Kidney epithelial cell (primary cell): ENCODE measurements at places on chromosomes 13 and 19. TPM values are rescaled to one million over a fixed set of nuclear protein-coding genes. Genes with fewer than 3 reads are reported as not detected.

The KCNN4 gene
- 8.8 and 10.8 TPM in 2 replicates for total RNA-seq

The NFIX gene
- total RNA-seq: 6.7 and 9.7 TPM in 2 replicates

The TEX101 gene
- total RNA-seq: not detected in 2 replicates

The DAZAP1 gene
- total RNA-seq: 74.5 and 77.0 TPM in 2 replicates

The ZSCAN5A gene
- total RNA-seq: 6.2 and 7.7 TPM in 2 replicates

The SLC6A16 gene
- total RNA-seq: 0.17 and 0.75 TPM in 2 replicates

The ZNF681 gene
- 1.8 and 2.5 TPM in 2 replicates for total RNA-seq

The ECSIT gene
- 37.4 and 40.0 TPM in 2 replicates for total RNA-seq

The ZNF284 gene
- 1.1 and 1.5 TPM in 2 replicates for total RNA-seq

The EFNA2 gene
- 3.1 and 5.3 TPM in 2 replicates for total RNA-seq

The ANGPTL8 gene
- not detected in 2 replicates for total RNA-seq

The TIMM13 gene
- 70.1 and 73.9 TPM in 2 replicates for total RNA-seq

The ZNF723 gene
- not detected in 2 replicates for total RNA-seq

DNA sequence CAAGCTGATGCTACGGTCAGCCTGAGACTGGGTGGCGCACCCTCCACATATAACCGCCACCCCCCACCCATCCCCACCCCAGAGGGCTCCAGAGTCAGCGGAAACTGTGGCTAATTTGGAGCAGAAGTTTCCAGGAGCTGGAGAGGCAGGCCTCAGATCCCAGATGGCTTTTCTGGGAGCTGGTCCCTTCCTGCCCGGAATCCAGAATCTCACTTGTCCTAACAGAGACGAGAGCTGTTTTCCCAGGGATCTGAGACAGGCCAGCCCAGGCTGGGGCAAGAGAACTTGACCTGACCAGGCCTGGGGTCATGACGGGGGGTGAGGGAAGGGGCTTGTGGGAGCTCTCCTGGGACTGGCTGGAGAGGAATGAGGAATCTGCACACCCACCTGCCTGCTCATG lies 6.5 kb downstream of the EPHX3 start:
- no peak for DNase-seq

DNA sequence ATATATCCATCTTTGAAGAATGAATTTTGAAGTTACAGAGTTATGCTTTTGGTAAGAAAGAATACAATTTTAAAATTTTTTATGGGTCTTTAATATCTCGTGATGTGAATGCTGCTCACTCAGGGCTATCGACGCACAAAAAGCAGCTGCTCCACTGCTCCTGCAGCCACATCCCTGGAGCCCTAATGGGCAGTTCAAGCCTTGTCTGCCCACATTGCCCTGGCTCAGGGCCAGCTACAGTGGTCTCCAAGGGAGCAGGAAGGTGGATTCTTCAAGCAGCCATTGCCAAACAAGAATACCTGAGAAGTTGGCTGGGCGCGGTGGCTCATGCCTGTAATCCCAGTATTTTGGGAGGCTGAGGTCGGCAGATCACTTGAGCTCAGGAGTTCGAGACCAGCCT lies 85.8 kb downstream of the IPO5 start:
- no peak for DNase-seq

GRCh38 chr13:72368031-72368430 lies 359.4 kb downstream of the MZT1 start:
- DNase-seq: no peak

GRCh38 chr13:77492982-77493381 lies 42.5 kb upstream of the SCEL start:
- DNase-seq: no peak

GRCh38 chr13:95914991-95915501 lies 138.2 kb downstream of the UGGT2 start:
- DNase-seq: no peak

- no peak for DNase-seq
Measured at GRCh38 chr13:22082030-22082429, 411.2 kb downstream of the FGF9 start.

GRCh38 chr13:23905766-23906165 lies 8.5 kb upstream of the C1QTNF9B start:
- no peak for DNase-seq

- DNase-seq: no peak
Measured at GRCh38 chr13:24709186-24709913, 29.1 kb downstream of the ATP12A start.

DNA sequence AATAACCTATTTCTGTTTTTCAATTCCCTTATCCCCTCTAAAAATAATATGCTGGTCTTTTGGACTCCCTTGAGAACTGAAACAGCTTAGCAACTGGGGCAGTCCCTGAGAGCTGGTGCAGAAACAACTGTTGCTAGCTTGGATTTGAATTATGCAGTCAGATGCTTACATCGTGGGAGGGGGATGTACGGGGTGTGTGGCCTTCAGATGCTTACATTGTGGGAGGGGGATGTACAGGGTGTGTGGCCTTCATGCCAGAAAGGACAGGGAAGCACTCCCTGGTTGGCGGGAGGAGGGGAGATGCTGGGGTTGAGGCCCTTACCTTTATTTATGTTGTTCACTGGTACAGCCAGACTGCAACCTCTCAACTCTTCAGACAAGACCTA lies 25.6 kb downstream of the LRCH1 start:
- DNase-seq: no peak

DNA sequence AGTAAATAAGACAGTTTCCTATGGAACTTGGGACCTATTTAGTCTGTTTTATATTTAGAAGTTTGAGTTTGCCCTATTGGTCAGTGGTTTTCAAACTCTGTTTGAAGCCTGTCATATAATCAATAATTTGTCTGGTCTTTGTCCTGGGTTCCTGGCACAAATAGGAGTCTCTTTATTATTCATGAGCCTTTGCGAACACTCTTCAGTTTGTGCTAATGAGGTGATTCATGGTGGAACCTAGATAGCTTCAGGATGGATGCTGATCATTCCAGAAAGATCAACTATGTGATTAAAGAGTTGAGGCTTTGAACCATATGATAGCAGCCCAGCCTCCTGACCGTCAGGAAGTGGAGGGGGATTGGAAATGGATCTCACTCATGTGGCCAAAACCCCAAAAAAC lies 10.0 kb upstream of the VWA8 start:
- no peak for DNase-seq

DNA sequence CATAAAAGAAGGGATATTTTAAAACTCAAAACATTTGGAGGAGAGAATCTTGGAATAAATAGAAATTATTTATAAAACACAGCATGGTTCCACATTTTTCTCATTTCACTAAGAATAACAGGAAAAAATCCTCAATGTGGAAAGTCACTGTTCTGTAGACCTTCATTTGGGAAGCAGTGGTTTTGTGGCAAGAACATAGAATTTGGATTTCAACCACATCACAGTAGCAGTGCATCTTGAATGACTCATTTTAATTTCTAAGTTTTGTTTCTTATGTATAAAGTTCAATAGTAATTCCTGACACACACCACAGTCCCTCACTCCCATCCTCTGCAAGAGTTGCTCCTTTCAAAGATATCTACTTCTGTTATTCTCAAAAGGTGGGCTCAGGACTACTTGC lies 264.0 kb downstream of the ENOX1 start:
- no peak for DNase-seq

DNA sequence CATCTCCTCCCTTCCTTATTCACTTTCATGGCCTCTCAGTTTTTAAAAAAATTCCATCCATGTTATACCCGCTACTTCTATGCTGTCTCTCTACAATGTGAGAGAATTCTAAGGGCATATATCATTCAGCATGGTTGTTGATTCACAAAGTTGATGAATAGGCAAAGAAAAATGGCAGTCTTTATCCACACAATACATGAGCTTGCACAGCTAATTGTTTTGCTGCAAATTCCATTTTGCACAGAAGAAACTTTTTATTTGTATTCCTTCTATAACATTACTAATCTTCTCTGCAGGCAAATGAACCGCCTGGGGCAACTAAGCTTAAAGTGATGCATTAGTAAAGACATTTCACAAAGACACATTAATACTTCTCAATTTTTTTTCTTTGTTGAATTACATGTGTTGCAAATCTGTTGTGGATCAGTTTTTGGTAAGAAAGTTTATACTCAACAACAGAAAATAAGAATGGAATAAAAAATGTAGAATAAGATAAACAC lies 196.9 kb downstream of the LIG4 start:
- DNase-seq: no peak

GRCh38 chr13:112917056-112917664 lies 51.9 kb upstream of the MCF2L start:
- no peak for DNase-seq

DNA sequence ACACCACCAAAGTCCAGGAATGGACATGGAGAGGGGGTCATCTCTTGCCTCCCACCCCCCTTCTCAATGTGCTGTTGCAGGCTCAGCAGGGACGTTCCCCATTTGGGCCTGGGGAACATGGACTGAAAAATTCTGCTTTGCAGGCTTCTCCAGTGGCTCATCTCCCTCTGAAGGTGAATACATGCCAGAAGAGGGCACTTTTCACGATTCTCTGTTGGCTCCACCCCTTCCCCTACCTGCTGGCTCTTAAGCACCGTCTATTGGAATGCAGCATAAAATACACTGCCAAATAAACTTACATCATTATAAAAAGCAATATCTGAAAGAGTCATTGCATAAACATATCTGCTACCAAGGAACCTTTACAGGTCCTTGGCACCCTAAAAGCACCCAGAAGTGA lies 35.7 kb downstream of the NHLRC3 start:
- no peak for DNase-seq

DNA sequence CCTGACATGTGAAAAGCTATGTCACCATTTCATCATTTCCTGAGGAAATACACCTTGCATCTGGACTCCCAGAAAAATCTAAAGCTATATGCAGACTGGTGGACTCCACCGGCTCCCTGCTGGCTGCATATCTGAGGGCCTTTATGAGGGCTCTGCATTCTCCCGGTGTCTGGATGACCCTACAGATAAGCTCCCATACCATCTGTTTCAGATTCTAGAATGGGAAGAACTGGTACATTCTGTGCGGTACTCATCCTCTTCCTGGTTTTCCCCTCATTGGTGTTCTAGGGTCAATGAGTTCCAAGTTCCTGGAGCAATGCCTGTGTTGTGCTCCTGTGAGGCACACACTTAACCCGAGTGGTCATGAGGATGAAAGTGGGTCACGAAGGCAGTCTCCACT lies 60.4 kb downstream of the COL4A1 start:
- DNase-seq: no peak

GRCh38 chr13:94537740-94538630 lies 58.0 kb downstream of the TGDS start:
- DNase-seq: no peak

GRCh38 chr13:49265822-49266221 lies 18.1 kb downstream of the CDADC1 start:
- DNase-seq: no peak

GRCh38 chr19:54470991-54471782 lies 1.9 kb downstream of the CDC42EP5 start:
- DNase-seq: no peak

DNA sequence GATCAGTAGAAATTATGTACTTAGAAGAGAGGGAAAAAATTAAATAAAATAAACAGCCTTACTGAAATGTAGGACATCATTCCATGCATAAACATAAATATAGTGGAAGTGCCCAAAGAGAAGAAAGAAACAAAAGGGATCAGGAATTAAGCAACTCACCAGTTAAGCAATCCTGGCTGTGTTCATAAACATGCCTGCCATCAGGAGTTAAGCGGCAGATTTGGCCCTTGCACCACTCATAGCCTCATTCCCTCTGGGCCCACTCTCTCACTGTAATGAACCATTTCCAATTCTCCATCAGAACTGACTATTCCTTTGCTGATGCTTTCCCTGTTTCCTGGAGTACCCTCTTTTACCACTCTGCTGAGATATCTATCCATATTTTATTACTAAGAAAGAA lies 281.4 kb downstream of the LHFPL6 start:
- DNase-seq: no peak

DNA sequence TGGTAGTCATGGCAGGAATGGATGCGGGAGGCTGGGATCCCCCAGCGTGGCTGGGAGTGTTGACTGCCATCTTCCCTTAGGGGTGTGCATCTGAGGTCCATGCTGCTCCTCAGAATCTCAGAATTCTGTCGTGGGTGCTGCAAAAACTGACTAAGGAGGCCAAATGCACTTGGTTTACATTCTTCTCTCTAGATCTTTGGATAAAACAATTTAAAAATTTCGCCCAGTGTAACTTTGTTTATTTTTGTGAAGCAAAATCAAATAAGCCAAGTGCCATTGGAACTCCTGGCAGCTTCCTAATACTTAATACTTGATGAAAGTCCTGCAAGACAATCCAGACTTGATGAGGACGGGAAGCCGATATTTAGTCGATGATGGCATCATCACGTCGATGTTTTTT lies 27.8 kb upstream of the TM9SF2 start:
- no peak for DNase-seq

DNA sequence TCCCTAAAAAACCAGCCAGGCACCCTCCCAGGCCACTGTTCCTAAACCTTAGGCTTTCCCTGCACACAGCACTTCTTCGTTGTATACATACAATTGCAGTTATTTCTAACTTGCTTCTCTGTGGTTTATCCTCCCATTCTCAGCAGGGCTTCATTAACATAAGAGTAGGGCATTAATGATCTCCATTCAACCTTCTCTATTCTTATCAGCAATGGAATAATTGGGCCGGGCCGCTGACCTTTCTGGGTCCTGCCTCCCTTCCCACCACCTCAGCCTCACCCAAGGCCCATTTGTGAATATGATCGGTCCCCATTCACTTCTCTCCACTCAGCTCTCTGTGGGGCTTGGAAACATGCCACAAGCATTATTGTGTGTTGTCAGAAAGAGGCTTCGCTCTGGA lies 184.2 kb downstream of the SUCLA2 start:
- DNase-seq: no peak

- DNase-seq: no peak
Measured at GRCh38 chr19:55369653-55370304, 484 bp downstream of the IL11 start.

GRCh38 chr19:827710-828321 lies at the start of gene AZU1:
AZU1 (plus strand) TSS chr19:827837; CDS start chr19:827847, 10 bp downstream.
- DNase-seq: no peak

- DNase-seq: no peak
Measured at GRCh38 chr13:52782471-52783448, 43.1 kb upstream of the CNMD start.

DNA sequence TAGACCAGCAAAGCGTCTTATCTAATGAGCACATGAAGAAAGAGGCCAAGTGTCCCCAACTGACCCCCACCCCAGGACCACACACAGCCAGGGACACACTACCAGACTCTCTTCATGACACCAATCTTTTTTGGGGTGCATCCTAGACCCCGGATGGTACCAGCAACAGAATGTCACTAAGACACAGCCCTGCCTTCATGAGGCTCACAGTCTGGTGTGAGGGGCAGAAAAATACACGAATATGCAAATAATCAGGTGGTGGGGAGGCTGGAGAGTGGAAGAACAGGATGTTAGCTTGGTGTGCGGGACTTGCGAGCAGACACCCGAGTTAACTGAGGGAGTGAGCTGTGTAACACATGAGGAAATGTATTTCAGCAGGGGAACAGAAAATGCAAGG lies 17.5 kb downstream of the AKT2 start:
- no peak for DNase-seq

GRCh38 chr19:6677883-6678689 lies 8.1 kb upstream of the TNFSF14 start:
- no peak for DNase-seq
